ENCODE measurements at places on chromosomes 16 and 17.

DNA sequence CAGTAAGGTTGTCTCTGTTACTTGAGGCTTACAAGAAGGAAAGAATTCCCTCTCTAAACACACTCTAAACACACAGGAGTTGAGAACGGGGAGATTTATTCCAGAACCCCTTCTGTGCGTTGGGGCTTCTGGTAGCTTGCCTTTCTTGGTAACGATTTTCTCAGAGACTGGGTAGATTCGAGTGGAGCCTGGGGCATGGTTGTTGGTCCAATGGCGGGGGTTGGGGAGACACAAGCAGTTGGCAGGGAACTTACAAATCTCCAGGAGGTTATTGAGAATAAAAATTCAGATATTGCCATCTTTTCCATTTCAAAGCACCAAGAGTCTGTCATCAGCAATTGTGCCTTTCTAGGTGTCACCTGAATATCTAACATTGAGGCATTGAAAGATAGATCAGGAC, 251.7 kb downstream of the CDH13 start:
- no peak for DNase-seq

DNA sequence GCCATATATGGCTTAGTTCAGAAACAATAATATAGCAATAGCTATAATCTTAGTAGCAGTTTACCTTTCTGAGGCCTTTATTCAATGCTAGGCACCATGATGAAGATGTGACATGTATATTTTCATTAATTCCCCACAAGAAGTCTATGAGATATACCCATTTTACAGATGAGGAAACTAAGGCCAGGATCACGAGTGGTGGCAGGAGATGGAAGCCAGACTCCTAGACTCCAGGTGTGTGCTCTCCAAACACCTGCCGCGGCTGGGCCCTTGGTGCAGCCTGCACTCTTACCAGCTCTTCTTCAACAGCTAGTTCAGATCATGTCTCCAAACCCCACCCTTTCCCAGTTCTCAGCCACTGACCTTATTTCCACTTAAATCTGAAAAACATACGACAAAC, 15.2 kb downstream of the NXPH3 start:
- no peak for DNase-seq

DNA sequence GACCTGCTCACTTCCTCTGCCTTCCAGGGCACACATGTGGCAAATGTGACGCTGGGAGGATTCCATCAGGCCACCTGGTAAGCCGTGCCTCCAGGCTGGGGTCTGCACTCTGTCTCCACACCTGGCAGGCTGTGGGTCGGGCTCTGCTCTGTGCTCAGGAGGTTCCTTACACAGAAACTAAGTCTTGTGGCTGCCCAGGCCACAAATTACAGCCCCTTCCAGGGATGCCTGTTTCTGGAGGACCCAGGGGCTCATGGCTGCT, 58.2 kb downstream of the RMI2 start:
- DNase-seq: no peak

DNA sequence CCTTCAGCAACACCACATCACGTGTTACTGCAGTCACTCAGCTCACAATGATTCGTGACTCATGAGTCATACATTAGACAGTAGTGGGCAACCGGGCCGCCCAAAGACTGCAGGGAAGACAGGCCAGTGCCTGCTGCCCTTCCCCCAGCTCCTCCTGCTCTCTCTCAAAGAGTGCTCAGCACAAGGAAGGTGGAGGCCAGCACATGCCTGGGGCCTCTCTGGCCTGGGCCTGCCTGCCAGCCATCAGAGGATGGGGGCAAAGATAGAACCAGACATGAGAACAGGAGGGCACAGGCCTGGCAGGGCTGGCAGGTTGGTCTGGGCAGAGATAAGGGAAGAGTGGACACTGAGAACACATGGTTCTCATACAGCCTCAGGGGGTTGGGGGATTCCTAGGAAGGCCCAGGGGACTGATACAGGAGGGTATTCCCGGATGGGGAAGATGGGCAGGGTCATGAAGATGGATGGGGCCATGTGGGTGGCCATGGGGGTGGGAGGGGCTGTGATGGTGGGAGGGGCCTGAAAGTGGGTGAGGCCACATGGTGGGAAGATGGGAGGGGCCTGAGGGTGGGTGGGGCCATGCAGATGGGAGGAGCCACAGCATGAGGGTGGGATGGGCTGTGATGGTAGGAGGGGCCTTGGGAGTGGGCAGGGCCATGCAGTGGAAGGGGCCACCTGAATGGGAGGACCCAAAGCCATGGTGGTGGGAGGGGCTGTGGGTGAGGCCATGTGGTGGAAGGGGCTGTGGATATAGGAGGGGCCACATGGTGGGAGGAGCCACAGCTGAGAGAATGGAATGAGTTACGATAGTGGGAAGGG, 29.0 kb downstream of the KATNB1 start:
- DNase-seq: no peak

- no peak for DNase-seq
Observed at GRCh38 chr16:15404792-15405191, 9.2 kb downstream of the MPV17L start.

GRCh38 chr16:11370084-11370931, 25.0 kb downstream of the RMI2 start:
- DNase-seq: no peak

DNA sequence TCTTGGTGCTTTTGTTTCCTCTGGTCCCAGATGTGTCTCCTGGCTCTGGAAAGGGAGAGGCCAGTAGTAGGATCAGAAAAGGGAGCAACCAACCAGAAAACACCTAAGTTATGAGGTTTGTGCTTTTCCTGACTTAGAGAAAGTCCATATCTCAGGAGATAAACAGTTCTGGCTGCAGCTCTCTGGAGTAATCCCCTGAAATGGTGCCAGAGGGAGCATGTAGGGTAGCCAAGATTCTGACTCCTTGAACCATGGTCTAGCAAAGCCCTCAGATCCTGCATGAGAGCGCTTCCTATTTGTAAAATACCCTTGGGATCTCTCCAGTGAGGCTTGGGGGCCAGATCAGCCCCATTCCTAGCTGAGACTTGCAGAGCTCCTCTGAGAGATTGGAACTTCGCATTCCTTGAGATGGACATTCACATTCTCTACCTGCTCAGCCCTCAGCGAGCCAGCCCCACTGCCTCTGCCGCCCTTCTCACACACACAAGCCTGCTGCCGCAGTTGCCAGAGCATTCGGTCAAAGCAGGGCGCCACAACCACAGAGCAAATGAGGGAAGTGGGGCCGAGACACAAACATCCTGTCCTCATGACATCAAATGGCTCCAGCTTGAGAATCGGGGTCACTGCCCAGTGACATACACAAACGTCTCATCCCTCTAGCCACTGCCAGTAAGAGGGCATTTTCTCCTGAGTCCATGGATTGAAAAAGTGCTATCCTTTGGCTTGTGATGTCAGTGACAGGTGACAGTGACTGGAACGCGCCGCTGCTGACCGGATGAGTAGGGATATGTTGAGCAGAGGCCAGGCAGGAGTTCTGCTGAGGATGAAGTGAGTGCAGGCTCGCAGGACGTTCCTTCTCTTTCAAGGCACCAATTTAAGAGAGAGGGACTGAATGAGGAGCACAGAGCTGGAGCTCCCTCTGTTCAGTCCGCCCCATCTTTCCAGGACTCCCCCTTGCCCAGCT, 5.0 kb downstream of the ABHD15 start:
- no peak for DNase-seq

DNA sequence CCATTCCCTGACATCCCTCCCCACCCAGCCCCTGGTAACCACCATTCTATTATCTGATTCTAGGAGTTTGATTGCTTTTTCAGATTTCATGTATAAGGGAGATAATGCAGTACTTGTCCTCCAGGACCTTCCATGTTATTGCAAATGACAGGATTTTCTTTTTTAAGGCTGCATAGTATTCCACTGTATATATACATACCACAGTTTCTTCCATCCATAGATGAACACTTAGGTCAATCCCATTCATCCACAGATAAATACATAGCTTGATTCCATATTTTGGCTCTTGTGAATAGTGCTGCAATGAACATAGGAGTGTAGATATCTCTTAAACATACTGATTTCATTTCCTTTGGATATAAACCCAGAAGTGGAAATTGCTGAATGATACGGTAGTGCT, 183.3 kb downstream of the CEP112 start:
- DNase-seq: no peak

- DNase-seq: no peak
Observed at GRCh38 chr16:50475170-50475569, 73.0 kb upstream of the NKD1 start.

- no peak for DNase-seq
Observed at GRCh38 chr16:27483624-27484023, 66.1 kb downstream of the GTF3C1 start.

GRCh38 chr17:79947351-79948031, 88.2 kb downstream of the TBC1D16 start:
- no peak for DNase-seq

DNA sequence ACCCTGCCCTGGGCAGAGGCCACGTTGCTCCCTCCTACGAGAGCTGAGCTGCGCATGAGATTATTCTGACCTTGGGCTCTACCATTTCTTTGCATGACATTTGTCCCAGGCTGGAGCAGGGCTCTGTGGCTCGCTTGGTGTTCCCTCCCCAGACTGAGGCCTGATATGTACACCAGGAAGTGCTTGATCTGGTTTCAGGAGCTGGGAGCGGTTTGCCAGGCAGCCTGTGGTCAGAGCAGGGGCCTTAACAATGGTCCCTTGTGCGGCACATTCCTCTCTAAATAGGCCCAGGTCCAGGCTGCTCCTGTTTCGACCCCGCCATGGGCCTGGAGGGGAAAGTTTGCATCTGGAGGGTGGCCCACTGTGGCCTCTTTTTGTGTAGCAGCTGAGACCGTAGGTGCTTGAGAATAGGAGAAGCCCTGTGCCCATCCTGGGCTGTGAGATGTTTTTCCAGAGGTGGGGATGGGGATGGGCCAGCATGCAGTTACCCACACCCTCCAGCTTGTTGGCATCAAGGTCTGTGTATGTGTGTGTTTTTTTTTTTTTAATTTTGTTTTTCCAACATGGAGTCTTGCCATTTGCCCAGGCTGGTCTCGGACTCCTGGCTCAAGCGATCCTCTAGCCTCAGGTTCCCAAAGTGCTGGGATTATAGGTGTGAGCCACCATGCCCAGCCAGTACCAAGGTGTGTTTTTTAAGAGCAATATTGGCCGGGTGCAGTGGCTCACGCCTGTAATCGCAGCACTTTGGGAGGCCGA, 253.9 kb downstream of the SEC14L1 start:
- DNase-seq: no peak

DNA sequence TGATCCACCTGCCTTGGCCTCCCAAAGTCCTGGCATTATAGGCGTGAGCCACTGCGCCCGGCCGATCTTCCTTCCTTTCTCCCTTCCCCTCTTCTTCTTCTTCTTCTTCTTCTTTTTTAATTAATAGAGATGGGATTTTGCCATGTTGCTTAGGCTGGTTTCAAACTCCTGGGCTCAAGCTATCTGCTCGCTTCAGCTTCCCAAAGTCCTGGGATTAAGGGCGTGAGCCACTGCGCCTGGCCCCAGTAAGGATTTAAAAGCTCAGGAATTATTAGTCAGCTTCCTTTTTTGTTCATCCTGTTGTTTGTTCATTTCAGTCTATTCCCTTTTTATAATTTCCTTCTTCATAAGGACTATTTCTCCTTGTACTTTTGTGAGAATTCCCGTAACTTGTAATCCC, 32.7 kb upstream of the LRRC37A start:
- DNase-seq: no peak

Data from thoracic aorta (tissue), 2 donors.